ENCODE measurements at places on chromosomes 16 and 17. TPM values are rescaled to one million over a fixed set of nuclear protein-coding genes. Genes with fewer than 3 reads are reported as not detected.

GRCh38 chr16:50313596-50314478 is 47.5 kb downstream of the ADCY7 start:
- DNase-seq, result peak; percentile 14

GRCh38 chr17:71099003-71099714 is 929.8 kb downstream of the KCNJ2 start:
- DNase-seq, result no peak

RPGRIP1L gene
- total RNA-seq, result 5.8 TPM

GRCh38 chr16:84026606-84027005 is 16.0 kb downstream of the SLC38A8 start:
- DNase-seq, result no peak

DNA sequence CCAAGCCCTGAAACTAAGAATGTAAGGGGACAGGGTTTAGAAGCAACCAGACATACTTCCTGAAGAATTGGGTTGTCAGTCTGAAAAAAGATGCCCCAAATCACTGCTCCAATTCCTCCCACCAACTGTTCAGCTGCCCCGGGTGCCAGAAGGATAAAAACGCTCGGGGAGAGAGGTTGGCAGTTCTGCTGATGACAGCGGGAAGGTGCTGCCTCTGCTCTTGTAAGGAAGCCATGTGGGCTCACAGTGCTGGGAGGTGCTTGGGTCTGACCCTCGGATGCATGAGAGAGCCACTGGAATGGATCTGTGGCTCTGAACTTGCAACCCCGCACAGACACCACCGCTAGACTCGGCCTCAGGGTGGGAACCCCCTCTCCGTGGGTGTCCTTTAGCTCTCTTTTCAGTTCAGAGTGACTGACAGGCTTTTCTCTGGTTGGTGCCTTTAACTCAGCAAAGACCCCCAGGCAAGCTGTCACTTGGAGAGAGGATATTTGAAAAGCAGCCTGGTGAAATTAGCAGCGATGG is 364.8 kb upstream of the RBFOX1 start:
- no peak for DNase-seq

DNA sequence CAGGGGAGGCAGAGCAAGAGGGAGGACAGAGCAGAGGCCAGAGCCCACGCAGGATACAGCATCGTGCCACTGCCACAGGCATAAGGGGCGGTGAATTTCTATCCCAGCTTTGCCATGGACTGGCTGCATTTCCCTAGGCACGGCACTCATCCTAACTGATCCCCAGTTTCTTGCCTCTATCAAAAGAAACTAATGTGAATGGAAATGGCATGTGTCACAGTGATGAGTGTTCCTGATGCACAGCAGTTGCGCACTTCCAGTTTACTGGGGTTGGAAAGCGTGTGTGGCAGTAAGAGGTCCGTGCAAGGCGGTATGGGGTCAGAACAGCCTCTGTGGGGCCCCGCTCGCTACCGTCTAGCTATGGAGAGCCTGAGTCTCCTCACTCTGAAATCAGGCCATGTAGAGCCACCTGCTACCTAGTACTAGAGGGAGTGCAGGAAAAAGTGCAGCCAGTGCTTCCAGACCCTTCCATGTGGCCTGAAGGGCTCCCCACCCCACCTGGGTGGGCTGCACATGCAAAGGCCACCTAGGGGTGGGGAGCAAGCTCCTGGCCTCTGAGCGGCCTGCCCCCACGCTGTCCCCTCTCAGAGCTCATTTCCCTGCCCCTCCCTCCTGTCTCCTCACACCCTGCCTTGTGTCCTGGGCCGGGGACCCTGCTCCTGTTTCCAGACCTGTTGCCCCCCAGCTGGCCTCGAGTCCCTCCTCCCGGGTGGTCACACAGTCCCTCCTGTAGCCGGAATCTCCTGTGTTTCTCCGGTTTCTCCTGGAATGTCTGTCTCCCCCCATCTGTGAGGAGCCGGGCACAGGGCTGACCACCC is 5.0 kb upstream of the KCNJ18 start:
- no peak for DNase-seq

C1QTNF8 gene
- total RNA-seq, result not detected

DNA sequence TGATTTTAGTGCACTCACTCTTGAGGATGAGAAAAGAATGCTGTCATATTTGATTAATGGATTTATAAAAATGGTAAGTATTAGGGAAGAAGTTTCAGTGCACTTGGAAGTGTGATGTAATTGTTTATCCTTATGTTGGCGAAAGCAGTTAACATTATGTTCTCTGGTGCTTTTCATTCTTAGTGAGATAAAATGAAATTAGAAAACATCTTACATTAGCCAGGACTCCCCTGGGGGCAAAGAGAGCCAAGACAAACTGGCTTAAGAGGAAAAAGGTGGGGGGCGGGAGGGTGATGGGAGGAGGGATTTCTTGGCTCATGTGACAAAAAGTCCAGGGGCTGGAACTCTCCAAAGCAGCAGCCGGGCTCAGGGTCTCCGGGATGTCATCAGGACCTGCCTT is 73.2 kb downstream of the KNOP1 start:
- DNase-seq, result no peak

- DNase-seq, result no peak
Observed at GRCh38 chr16:83737729-83738354, 69.9 kb upstream of the HSBP1 start.
